NCI-H1417 (cell line): ENCODE measurements at places on chromosomes 7 and 10.

- peak; percentile 24 for DNase-seq
These were observed 54.5 kb downstream of the RAB18 start for GRCh38 chr10:27558612-27559020.

GRCh38 chr10:86285136-86285790 lies 81.3 kb downstream of the GRID1 start:
- DNase-seq: peak; percentile 93

GRCh38 chr10:26311383-26311940 lies 94.9 kb downstream of the GAD2 start:
- no peak for DNase-seq

DNA sequence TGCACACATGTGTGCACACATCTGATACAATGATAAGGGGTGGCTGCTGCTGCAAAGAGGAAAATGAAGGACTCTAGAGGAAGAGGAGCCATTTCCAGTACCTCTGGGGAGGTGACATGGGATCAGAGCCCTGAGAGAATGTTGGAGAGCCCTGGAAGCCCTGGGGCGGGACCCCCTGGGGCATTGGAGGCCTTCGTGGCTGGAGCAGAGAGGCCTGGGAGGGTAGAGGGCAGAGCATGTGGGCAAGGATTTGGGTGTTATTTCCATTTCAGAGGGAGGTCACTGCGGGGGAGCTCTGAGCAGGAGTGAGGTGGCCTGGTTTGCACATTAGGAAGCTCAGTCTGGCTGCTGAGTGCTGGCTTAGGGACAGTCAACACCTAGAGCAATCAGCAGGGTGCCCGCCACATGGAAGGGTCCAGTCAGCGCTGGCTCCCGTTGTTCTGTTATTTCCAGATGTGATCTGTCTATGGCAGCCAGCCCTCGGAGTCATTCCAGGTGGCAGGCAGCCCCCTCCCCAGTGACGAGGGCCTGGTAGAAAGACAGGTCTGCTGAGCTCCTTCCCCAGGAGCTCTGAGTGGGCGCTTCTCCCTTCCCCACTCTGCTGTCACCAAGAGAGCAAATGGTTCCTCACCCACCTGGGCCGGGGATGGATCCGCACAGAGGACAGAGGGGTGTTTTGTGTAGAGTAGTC lies 24.1 kb upstream of the BTBD16 start:
- no peak for DNase-seq

- DNase-seq: peak; percentile 67
These were observed 2.4 kb downstream of the RBM20 start for GRCh38 chr10:110646417-110647135.
